ENCODE measurements at places on chromosomes 4 and X.

DNA sequence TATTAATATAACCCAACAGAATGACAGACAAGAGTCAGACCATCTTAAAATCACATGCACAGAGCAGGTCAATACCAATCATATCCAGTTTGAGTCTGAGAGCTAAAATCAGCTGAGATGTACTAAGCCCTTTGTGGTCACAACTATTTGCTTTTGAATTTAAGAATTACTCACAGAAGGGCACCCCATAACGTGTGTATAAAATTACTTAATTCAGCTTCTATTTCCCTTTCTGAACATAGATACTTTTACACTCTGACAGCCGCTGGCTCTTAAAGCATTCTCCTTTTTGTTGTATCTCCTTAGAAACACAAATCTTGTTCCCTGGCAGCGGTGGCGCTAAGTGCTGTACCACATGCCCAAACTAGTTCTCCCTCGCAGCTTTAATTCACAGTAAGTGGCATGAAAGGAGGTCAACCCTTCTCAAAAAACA lies 14.8 kb upstream of the PPARGC1A start:
- DNase-seq = no peak

DNA sequence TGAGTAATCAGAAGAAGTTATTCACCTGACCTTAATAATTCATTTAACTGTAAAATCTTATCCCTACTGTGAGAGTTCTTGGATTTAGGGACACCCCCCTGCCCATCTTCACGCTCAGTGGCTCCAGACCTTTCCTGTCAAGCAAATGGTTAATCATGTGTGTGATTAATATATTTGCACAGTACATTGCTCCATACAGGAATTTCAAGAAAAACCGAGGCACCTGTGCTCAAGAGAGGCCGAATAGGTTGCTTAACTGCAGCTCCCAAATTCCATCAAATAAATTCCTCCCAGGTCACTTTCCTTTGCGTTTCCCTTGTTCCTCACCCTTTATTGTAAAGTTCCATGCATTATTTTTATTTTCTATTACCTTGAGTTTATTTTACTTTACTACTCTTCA lies 119.5 kb downstream of the STOX2 start:
- no peak for DNase-seq

DNA sequence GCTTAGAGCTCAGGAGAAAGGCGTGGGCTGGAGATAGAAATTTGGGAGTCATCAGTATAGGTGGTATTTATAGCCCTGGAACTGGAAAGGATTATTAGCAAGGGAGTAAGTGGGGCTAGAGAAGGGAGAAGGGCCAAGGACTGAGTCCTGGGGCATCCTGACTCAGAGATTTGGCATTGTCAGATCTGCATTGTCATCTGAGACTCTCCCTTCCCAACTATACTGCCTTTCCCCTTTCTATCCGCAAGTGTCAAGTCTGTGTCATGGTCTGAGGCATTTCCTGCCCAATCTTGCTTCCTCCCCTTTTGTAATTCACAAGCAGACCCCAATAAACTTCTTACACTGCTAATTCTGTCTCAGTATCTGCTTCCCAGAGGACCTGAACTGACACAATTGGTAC lies 24.4 kb upstream of the SLC25A43 start:
- no peak for DNase-seq

- no peak for DNase-seq
Observed at GRCh38 chrX:79592259-79592658, 225.1 kb upstream of the ITM2A start.

DNA sequence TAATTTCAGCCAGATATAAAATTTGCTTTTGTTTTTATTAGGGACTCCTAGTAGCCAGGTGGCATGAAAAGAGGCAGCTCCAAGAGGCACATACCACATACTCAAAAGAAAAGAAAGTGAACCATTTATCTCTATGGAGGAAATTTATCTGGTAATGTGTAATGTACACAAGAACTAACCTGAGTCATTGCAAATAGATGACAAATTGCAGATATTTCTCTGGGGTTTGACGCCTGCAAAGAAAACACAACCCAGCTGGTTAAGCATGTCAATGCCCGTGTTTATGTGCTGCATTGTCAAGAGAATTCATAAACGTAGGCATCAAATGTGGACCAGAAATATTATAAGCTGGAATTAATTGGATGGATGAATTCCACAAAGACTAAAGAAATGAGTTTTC lies 46.9 kb upstream of the PHKA2 start:
- no peak for DNase-seq

GRCh38 chr4:42720533-42720932 lies 63.6 kb upstream of the ATP8A1 start:
- DNase-seq = no peak

GRCh38 chr4:101418055-101418454 lies 70.7 kb upstream of the PPP3CA start:
- DNase-seq = no peak

DNA sequence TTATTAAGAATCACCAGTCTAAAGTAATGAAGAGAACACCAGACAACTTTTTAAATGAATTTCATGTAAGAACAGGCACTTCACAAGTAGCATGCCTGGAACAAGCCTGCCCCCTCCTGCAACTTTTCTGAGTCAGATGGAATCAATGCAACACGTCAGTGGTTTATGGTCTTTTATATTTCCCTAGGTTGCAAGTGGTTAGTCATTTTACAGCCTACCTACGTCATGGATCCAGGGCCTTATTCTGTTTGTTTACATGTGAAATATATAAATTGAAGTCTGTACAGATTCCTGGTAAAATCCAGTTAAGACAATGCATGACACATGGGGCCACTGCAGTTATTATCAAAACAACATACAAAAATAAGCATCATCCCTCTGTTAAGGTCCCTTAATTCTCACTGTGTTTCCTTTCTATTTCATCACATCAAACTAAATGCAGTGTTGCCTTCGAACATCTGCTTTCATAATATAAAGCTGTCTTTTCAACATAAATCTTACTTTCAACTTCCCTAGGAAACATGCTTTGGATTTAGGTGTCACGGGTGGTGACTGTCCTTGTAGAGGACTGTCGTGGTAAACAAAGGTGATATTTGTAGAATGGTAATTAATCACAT lies 309.3 kb downstream of the FRMPD4 start:
- DNase-seq = no peak

DNA sequence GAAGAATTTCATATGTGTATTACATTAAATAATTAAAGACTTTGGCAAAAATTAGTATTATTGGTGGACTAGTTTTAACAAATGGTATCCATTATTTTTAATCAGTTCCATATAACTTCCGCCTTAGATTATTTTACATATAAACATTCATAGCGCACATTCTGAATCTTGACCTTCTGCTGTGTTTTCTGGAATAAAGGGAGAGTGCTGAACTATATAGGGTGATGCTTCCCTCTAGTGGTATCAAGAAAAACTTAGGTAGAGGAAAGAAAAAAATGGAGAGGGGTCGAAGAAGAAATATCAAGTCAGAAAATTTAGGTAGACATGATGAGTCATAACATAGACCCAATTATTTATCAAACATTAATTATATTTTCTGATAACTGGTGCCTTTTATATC lies 155.6 kb upstream of the PACRGL start:
- DNase-seq = no peak

DNA sequence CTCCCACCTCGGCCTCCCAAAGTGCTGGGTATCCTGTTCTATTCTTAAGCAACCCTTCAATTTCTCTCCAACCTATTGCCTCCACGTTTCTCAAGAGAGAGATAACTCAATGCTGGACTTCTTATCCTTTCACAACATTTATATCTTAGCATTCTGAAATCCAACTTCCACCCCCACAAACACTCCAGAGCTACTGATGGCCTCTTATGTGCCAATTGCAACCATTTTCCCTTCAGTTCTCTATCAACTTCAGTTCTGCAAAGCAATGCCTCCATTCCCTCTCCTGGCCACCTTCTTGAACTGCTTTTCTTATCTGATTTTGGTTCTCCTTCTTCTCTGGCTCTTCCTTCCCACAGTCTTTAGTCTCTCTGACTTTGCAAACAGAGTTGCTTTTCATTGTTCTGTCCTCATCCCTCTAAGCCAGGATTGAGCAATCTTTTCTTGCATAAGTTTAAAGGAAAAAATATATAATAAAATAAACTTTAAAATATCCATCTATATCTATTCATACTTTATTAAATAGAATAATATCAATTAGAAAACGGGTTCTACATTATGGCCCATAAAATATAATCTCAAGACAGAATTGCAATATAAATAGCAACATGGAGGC lies 3.6 kb upstream of the STBD1 start:
- DNase-seq = no peak

- DNase-seq = no peak
Observed at GRCh38 chr4:100778431-100778830, 260.6 kb upstream of the EMCN start.

DNA sequence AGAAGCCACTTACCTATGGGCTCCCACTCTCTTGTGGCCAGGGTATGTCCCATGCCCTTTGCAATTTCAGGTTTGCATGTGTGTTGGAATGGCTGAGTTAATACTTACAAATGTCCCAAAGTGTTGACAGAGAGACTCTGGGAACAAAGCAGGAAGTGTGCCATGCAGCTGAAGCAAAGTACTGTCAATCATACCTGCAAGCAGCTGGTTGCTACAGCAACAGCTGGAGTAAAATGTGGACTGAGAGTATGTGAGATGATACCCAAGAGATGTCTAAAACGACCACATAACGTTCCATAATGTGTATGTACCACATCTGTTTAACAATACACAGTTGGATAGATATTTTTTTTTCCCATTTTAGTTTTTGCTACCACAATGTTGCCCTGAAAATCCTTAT lies 82.8 kb upstream of the CAMK2D start:
- no peak for DNase-seq

DNA sequence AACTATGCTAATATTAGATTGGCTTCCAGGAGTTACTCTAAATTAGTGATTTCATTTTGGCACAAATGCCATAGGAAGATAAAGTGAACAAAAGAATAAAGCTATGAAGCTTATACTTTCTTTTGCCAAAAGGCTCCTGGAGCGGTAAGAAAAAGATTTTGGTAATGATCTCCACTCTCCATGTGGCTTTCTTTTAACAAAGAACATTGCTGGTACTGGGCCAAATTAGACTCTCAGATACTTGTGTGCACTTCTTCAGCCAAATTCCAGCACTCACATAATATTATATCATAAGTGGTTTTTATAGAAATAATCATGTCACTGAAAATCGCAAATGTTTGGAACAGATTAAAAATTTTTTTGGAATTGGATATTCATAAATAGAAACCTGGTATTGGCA lies 142.4 kb upstream of the FGF13 start:
- DNase-seq = no peak

- DNase-seq = peak; percentile 60
Observed at GRCh38 chr4:98260047-98260578, 1.1 kb upstream of the RAP1GDS1 start.

DNA sequence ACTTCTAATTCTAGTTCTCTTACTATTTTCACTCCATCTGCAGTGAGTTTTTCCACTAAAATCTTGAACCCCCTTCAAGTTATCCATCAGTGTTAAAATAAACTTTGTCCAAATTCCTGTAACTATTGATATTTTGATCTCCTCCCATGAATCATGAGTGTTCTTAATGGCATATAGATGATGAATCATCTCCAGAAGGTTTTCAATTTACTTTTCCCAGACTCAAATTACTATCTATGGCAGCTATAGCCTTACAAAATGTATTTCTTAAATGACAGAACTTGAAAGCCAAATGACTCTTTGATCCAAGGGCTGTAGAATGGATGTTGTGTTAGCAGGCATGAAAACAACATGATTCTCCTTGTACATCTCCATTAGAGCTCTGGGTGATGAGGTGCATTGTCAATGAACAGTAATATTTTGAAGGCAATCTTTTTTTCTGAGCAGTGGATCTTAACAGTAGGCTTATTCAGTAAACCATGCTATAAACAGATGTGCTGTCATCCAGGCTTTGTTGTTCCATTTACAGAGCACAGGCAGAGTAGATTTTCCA lies 16.1 kb upstream of the IQCM start:
- DNase-seq = no peak

DNA sequence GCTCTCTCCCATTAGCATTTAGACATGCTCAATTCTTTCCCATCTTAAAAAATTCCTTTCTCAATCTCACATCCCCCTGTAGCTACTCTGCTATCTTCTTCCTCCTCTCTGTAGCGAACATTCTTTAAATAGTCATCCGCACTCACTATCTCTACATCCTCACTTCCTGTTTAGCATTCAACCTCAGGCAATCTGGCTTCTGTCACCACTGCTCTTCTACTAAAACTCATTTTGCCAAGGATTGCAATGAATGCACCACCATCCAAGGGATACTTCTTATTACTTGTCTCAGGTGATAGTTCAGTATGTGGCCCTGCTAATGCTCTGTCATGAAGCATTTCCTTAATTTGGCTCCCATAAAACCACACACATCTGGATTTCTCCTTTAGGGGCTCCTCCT lies 10.9 kb upstream of the TET2 start:
- no peak for DNase-seq

DNA sequence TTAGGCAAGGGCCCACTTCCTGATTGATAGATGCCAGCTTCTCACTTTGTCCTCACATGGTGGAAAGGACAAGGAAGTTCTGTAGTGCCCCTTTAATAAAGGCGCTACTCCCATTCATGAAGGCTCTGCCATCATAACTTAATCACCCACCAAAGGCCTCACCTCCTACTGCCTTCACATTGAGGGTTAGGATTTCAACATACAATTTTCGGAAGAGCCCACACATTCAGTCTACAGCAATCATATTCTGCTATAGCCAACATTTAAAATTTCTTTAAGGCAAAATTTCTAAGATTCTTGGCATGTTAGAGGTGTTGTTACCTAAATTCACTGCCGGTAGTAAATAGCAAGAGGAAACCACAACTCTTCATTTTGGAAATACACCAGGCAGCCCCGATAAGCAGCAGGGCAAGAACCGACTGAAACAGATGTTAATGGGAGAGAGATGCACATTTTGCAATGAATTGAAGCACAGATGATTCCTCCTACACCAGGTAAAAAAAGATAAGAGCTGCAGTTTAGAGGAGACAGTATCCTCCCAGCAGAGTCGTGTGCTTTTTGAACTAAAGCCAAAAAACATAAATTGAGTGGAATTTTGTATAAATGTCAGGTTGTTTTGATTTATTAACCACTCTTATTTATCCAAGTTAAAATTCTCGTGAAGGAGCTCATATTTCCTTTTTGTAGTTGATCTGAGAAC lies 594.9 kb downstream of the KCTD8 start:
- no peak for DNase-seq

GRCh38 chrX:38225093-38225492 lies 4.4 kb upstream of the SRPX start:
- DNase-seq = no peak

DNA sequence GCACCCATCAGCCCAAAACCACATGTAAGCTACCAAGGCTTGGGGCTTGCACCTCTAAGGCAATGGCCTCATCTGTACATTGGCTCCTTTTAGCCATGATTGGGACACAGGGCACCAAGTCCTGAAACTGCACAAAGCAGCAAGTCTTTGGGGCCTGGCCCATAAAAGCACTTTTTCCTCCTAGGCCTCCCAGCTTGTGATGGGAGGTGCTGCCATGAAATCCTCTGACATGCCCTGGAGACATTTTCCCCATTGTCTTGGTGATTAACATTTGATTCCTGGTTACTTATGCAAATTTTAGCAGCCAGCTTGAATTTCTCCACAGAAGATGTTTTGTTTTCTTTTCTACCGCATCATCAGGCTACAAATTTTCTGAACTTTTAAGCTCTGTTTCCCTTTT lies 58.5 kb upstream of the PABPC4L start:
- DNase-seq = no peak

- DNase-seq = no peak
Observed at GRCh38 chr4:86879641-86880040, 12.6 kb downstream of the C4orf36 start.

All from liver (tissue), 10 donors.